ENCODE measurements at places on chromosomes 1 and 21.

GRCh38 chr1:20462397-20462796, 23.6 kb downstream of the CAMK2N1 start:
- DNase-seq = no peak

GRCh38 chr1:206716870-206717673, 32.4 kb downstream of the MAPKAPK2 start:
- DNase-seq = no peak

DNA sequence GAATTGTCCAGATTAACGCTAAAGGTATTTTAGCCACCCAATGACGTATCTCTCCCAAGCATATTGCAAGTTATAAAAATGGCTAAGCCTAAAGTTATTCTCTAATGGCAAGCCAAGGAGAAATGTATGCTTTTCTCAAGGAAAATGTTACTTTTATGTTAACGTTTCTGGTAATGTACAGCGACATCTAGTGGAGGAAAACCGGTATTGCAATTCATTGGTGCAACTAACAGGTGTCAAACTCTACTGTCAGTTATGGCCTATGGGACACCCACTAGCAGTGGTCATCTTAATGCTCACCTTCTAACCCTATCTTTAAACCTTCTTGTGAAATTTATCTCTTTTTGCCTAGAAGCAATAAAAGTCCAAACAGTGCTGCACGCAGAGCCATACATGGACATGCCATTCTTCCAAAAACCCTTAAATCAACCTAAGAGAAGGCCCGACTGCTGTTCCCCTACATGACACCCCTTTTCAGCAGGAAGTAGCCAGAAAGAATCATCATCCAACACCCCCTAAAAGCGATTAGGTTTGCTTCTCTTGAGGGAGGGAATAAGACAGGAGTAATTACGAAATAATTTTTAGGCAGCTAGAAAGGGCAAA, 68.7 kb upstream of the LRIF1 start:
- no peak for DNase-seq

- DNase-seq = no peak
Measured at GRCh38 chr1:48830715-48831114, 54.0 kb upstream of the BEND5 start.

DNA sequence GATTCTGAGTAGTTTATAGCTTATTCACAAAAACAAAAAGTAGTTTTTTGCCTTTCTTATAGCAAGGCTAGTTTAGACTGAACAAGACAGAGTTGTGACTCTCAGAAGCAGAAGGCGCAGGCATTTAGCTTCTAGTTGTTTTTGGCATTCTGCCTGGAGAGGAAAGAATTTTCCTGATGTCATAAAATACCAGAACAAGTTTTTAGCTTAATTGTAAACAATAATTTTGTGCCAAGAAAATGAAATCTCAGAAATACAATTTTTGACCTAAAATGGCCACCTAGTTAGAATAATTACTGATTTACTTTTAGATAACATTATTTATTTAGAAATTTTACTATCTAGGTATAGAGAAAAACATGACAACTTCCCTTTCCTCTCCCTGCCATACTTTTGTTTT, 1.0 kb downstream of the DNAJB4 start:
- DNase-seq = no peak

GRCh38 chr1:23751050-23751814, 8.0 kb downstream of the ELOA start:
- DNase-seq = no peak

GRCh38 chr1:245019910-245020486, 134.8 kb upstream of the KIF26B start:
- no peak for DNase-seq

DNA sequence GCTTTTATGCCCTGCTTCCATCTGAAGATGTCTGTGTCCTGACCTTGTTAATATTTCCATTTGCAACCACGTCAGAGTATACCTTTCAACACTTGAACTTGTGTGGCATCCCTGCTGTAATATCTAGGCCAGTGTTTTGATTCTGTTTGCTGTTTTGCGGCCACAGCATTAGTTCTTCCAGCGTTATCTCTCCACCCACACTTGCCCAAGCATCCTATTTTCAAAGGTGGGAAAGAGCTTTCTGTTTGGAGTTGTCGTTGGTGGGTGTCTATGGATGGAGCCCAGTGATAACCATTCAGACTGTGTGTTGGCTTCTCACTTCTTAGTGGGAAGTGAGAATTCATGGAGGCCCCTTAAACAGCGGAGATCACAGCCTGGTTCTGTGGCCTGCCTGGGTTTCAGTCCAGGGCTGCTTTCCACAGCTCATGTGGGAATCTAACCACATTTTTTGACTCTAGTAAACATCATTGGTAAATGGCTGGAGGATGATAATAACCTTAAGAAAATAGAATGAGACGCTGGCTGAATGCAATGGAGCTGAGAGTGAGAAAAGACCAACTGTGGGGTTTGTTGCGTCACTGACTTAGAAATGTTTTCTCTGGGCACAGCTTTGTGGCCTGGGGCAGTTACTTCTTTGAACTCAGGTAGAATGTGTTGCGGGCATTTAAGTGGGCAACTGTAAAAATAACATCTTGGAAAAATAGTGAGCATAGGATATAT, 7.6 kb downstream of the TENT5C start:
- no peak for DNase-seq

GRCh38 chr1:33393524-33393923, 37.4 kb downstream of the PHC2 start:
- DNase-seq = no peak

DNA sequence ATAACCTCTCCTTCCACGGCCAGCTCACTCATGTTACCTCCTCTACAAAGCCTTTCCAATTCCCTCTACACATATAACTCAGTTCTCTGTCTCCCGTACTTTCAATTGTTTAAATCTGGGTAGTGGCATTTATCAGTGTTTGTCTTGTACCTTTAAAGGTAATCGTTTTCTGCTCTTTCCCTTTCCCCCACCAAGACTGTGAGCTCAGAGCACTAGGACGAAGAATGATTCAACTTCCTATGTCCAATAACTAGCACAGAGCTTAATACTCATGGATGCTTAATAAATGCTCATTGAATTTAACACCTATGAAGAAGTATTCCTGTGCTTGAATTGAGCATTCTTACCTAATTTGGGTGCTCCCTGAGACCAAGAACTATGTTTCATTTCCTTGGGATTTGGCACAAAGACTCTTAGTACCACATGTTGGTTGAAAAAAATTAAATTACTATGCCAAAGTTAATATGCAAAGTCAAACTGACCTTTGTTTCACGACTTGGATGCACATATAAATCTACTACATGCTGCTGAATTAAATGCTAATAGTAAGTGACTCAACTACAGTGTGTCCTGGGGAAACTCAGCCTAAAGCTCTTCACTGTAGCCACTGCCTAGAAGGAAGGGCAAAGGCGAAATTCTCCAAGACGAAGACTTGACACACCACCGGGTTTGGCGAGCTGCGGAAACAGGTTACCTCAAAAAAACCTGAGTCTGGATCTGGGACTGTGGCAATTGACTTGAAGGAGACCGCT, 30.6 kb upstream of the C1orf185 start:
- DNase-seq = no peak

GRCh38 chr21:30518876-30519275, 16.9 kb upstream of the KRTAP19-5 start:
- DNase-seq = no peak
